G401 (cell line): ENCODE measurements at places on chromosomes 2 and 18. TPM values are rescaled to one million over a fixed set of nuclear protein-coding genes. Genes with fewer than 3 reads are reported as not detected.

DNA sequence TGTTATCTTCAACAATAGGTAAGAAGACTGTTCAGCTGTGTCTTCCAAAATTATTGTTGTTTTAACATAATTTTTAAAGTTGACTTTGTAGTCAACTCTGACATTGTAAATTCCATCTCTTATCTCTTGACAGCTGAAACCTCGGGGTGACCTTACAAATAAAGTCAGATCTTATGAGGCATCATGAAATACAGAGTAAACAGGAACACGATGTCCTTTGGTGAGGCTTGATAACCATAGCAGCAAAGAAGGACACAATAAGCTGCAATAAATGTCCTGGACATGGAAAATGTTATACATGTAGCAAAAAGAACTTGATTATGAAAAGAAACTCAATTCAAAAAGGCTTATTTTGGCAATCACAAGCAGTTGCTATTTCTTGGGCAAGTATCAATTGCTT lies 618.9 kb upstream of the SLC39A10 start:
- DNase-seq = no peak

DNA sequence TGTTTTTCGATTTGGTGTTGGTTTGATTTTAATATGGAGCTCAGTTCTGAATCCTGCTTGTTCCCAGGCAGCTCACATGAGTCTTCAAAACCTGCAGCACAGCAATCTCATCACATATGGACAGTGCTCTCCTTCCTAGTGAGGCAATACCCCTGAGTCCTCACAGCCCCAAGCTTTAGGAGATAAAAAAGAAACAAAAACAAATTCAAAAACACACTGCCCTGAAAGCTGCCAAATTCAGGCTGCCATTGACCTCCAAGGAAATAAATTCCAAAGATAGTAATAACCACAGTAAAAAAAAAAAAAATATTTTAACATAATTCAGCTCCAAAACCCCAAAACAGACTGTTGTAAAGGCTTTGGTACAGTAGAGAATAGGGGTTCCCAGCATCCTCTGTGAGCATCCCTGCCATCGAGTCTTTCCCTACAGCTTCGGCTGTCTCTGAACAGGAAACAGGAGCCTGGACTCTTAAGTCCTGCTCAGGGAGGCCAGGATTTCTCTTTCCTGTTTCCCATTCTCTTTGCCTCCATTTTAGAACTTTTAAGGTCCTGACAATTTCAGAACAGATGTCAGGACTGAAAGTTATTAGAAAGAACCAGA lies 14.7 kb upstream of the SP3 start:
- DNase-seq = no peak

GRCh38 chr2:28649481-28650265 lies 102.0 kb upstream of the PPP1CB start:
- DNase-seq = no peak

PTPRN gene
- total RNA-seq = 0.18 and 0.71 TPM in 2 replicates

CABYR gene
- 0.41 TPM in 1 of 2 replicates, not detected in the other for total RNA-seq

OSBPL6 gene
- 1.5 and 3.4 TPM in 2 replicates for total RNA-seq

C18orf63 gene
- not detected in 2 replicates for total RNA-seq
